ENCODE measurements at places on chromosomes 3 and 15. TPM values are rescaled to one million over a fixed set of nuclear protein-coding genes. Genes with fewer than 3 reads are reported as not detected.

DNA sequence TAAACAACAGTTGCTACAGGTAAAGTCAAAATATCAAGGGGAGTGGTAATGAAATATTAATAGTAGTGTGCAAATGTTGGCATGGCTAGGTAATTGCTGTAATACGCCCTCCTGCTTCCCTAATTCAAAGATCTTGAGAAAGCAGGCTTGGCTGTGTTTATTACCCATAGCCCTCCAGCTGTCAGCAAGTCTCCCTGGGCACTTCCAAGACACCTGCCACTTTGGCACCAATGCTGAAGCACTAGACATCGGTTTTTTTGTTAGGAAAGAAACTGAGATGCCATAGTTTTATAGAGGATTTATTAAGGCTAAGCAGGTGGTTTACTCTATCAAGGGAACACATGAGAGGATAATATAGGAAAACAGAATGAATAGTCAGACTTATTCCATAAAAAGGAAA, 64.4 kb downstream of the P2RY1 start:
- no peaks in the 10 kb centered on the region for H3K27me3 ChIP-seq
- no peak overlapping the region for H3K4me3 ChIP-seq
- no peaks in the 10 kb centered on the region for H3K36me3 ChIP-seq
- no peak for DNase-seq
- H3K4me1 ChIP-seq = no peaks in the 10 kb centered on the region

GRCh38 chr15:25508369-25509002, 69.7 kb upstream of the UBE3A start:
- no peaks in the 10 kb centered on the region for H3K36me3 ChIP-seq
- no peaks in the 10 kb centered on the region for H3K4me1 ChIP-seq
- DNase-seq = no peak
- no peaks in the 10 kb centered on the region for H3K27me3 ChIP-seq

DNA sequence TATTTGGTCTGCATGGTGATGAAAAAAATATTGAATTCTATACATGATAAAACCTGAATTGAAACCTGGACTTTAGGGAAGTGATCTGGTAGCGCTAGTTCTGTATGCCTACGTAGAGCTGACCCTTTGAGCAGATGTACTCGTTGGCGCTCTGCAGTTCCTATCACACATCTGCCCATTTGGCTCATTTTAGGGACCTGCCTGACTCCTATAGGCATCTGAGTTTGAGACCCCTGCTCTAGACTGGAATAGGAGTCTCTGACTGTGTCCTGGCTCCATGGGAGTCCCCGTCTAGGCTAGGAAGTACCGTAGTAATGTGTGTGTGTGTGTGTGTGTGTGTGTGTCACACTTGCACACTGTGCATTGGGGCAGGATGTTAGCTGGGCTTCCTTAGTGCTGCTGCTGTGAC, 21.2 kb downstream of the STARD5 start:
- no peaks in the 10 kb centered on the region for H3K27me3 ChIP-seq
- peak overlapping the region; percentile 9 for H3K4me3 ChIP-seq
- peak overlapping the region; percentile 56 for H3K27ac ChIP-seq
- peaks cover 85% of the 10 kb centered on the region for H3K36me3 ChIP-seq
- no peak for DNase-seq

- DNase-seq = no peak
- H3K36me3 ChIP-seq = no peaks in the 10 kb centered on the region
- H3K4me1 ChIP-seq = peaks cover 12% of the 10 kb centered on the region
Observed at GRCh38 chr3:157123621-157124020, 36.3 kb downstream of the CCNL1 start.

The NUDT16 gene
- total RNA-seq = 47.2 TPM

The CHRD gene
- 5.3 TPM for total RNA-seq

Measured in upper lobe of right lung (tissue), 1 donor.